Esophagus muscularis mucosa (tissue), 4 donors: ENCODE measurements at places on chromosomes 3 and 15.

DNA sequence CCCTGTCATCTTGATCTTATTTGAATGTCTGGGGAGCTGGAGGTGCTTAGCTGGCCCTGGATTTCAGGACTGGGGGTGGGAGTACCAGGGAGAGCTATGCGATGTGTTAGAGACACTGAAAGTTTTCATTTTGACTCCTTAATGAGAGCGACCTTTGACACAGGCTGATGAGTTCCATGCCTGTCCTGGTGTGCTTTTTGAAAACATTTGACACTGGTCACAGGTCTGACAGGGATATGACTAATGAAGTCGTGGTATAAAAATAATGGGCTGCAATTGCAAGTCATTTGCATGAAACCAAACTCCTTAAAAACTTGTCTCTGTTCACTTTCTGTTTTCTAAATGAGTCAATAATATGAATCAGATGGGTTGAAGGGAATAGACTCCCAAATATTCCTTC is 81.9 kb downstream of the MECOM start:
- H3K27ac ChIP-seq, result no peak overlapping the region
- no peak overlapping the region for H3K4me3 ChIP-seq
- no peaks in the 10 kb centered on the region for H3K36me3 ChIP-seq
- H3K4me1 ChIP-seq, result no peaks in the 10 kb centered on the region

- DNase-seq, result peak; percentile 19
- H3K4me3 ChIP-seq, result no peak overlapping the region
- no peaks in the 10 kb centered on the region for H3K36me3 ChIP-seq
- H3K27ac ChIP-seq, result no peak overlapping the region
Observed at GRCh38 chr3:8128686-8129085, 372.9 kb upstream of the LMCD1 start.

GRCh38 chr3:164498917-164499316 is 579.4 kb downstream of the SI start:
- no peak overlapping the region for H3K4me3 ChIP-seq
- H3K27ac ChIP-seq, result no peak overlapping the region
- no peaks in the 10 kb centered on the region for H3K4me1 ChIP-seq
- H3K27me3 ChIP-seq, result no peaks in the 10 kb centered on the region
- DNase-seq, result no peak

DNA sequence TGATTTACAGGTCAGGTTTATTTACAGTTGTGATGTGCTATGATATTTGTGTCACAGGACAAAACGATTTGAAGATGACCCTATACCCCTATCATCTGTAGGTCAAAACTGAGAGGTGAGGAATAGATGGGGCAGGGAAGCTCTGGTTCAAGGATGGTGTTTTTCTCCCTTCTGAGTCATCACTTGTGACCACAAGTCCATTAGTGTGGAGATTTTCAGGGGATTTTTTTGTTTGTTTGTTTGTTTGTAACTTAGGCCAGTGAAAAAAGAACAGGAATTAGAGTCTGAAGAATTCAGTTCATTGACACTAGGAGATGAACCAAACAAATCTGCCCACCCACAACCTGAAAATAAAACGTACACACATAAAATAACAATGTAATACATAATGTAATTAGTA is 62.7 kb upstream of the FAM98B start:
- H3K4me1 ChIP-seq, result no peaks in the 10 kb centered on the region
- H3K36me3 ChIP-seq, result no peaks in the 10 kb centered on the region
- no peak overlapping the region for H3K4me3 ChIP-seq

DNA sequence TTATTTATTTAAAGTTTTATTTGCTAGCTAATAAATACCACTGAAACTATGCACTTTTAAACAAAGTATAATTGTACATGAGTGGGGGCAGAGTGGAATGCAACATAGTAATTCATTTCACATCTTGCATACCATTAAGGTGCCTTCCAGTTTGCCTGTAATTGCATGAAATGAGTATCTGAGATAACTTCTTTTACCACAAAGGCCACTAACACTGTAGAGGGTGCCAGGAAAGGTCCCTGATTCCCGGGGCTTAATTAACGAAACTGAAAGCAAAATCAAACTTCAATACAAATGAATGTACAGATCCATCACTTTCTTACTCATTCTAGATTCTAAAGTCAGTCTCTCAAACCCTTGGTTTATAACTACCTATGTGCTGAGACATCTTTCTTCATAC is 2.1 kb downstream of the CD47 start:
- DNase-seq, result no peak
- H3K27ac ChIP-seq, result no peak overlapping the region
- peaks cover 65% of the 10 kb centered on the region for H3K4me1 ChIP-seq
- no peaks in the 10 kb centered on the region for H3K36me3 ChIP-seq
- no peaks in the 10 kb centered on the region for H3K27me3 ChIP-seq
- H3K4me3 ChIP-seq, result peak overlapping the region; percentile 100

DNA sequence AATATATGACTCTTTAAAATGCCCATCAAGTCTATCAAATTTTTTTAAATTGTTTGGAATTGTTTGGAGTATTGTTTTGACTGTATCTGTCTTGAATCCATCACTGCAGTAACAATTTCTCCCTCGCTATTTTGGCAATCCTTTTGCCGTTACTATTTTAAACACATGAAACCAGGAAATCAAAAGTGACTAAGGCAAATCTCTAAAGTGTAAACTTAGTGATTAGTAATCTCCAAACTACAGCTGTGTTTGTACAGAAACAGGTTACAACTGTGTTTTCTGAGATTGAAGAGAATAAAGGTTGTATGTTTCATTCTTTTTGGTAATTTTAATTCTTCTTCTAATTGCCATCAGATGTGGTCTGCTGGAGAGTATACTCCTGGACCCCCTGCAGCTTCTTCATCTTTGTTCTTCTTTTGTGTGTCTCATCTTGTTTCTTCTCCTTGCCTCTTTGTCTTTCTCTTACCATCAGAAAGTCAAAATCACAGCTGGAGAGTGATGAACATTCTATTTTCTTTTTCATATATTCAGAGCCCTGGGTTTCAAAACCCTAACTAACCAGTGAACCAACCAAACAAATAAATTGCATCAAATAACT is 465.4 kb downstream of the RBMS3 start:
- H3K27me3 ChIP-seq, result no peaks in the 10 kb centered on the region
- no peak overlapping the region for H3K4me3 ChIP-seq
- H3K36me3 ChIP-seq, result no peaks in the 10 kb centered on the region
- peaks cover 15% of the 10 kb centered on the region for H3K4me1 ChIP-seq
- peak overlapping the region; percentile 40 for H3K27ac ChIP-seq

DNA sequence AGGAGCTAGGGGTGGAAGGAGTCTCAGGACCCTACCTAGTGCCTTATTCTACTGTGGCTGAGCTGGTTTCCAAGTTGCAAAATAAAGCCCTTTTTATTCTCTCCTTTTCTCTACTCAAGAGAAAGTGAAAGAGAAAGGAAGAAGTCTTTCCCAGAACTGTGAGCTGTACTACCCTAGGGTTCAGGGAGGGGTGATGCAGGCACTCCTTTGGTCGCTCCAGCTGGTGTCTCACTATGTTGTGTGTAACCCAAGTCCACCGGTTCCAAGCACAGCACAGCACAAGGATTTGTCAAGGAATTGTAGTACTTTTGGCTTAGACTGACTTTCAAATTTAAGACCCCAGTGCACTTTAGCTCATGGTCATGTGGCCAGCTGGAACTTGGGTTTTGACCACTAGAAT is 1721.7 kb downstream of the OTOL1 start:
- H3K27ac ChIP-seq, result no peak overlapping the region
- no peaks in the 10 kb centered on the region for H3K27me3 ChIP-seq
- H3K4me1 ChIP-seq, result no peaks in the 10 kb centered on the region
- H3K36me3 ChIP-seq, result no peaks in the 10 kb centered on the region

DNA sequence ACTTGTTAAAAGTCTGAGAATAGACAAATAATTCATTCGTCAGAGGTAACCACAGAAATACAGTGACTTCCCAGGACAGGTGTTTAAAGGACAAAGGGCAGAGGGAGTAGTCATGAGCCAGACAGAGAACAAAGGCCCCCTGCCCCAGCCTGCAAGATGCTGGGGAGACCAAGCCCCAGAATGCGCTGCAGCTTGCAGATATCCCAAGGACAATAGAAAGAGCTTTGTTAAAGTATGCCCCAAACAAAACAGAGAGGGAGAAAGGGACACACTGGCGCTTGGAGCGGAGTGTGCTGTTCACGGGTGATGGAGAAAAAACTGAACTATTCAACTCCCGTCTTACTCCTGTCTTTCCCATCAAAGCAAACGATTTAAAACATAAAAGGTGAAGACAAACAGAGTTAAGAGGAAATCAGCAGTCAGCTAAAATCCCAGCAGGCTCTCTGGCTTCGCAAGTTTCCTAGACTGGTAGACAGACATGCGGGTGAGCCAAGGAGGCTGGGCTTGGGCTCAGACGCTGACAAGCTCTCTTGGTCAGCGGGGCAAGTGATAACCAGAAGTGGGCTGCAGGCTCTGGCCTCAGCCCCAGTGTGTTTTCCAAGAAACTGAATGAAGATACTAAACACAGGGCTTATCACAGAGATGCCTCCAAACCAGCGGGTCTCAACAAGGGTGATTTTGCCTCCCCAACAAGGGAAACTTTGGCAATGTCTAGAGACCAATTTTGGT is 130.1 kb downstream of the UACA start:
- H3K4me1 ChIP-seq, result no peaks in the 10 kb centered on the region
- H3K36me3 ChIP-seq, result no peaks in the 10 kb centered on the region
- H3K27me3 ChIP-seq, result no peaks in the 10 kb centered on the region
- no peak overlapping the region for H3K4me3 ChIP-seq
- no peak overlapping the region for H3K27ac ChIP-seq
- peak; percentile 55 for DNase-seq

DNA sequence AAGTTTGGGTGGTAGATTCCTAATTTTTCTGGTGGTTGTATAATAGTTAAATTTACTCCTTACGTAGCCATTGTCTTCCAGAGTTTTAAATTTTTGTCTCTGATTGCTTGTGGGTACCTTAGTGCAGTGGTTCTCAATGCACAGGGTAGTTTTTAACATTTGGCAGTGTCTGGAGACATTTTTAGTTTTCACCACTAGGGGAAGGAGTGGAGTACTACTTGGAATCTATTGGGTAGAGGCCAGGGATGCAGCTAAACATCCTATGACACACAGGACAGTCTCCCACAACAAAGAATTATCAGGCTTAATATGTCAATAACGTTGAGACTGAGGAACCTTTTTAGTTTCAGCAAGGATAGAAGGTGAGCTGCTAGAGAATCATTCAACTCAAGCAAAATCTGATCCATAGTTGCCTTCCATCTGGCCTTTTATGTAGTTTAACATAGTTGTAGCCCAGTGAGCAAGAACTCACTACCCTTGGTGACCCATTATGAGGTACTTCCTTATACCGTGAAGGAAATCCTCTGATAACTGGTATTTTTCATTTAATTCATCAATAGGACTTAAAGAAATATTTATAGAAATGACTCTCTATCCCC is 8.6 kb upstream of the STX19 start:
- H3K36me3 ChIP-seq, result peaks cover 17% of the 10 kb centered on the region
- H3K4me3 ChIP-seq, result no peak overlapping the region
- H3K27ac ChIP-seq, result no peak overlapping the region

DNA sequence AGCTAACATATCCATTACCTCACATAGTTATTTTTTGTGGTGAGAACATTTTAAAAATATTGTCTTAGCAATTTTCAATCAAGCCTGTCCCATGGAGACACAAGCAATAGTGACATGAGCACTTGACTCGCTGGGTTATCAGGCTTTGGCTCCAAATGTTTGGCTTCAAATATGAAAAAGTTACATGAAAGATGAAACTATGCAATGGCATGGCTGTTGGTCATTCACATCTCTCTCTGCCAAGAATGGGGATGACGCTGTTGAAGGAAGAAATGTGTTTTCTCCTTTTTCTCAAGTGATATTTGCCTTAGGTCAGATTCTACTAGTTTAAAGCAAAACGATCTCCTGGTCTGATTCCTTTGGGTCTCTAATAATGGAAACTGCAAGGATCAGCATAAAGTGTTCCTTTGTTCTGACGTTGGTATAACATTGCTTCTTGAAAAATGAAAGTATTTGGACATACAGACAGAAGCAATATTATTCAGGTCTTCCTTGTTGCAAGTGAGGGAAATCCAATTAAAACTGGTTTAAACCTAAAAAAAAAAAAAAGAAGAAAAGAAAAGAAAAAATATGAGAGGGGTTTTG is 71.2 kb downstream of the SSUH2 start:
- no peak overlapping the region for H3K27ac ChIP-seq
- peaks cover under 1% of the 10 kb centered on the region for H3K36me3 ChIP-seq
- H3K4me1 ChIP-seq, result peaks cover 24% of the 10 kb centered on the region

GRCh38 chr3:138364356-138365252 is 16.2 kb downstream of the MRAS start:
- peaks cover 48% of the 10 kb centered on the region for H3K4me1 ChIP-seq
- H3K27ac ChIP-seq, result no peak overlapping the region
- H3K4me3 ChIP-seq, result no peak overlapping the region

DNA sequence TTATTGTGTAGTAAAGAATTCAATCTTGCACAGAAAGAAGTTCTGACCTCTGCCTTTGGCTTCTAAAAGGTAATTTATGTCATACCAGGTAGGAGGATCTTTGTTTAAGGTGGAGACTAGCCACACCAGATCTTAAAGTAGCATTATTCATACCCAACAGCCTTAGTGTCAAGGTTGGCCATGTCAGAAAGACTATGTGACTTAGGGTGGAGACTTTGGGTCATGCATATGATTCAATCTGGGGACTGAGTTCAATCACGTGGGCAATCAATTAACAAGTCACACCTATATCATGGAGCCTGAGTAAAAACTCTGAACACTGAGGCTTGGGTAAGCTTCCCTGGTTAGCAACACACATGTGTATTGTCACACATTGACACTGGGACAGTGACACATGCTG is 28.5 kb upstream of the ENTPD3 start:
- H3K4me3 ChIP-seq, result no peak overlapping the region
- no peaks in the 10 kb centered on the region for H3K36me3 ChIP-seq
- H3K4me1 ChIP-seq, result no peaks in the 10 kb centered on the region
- H3K27me3 ChIP-seq, result no peaks in the 10 kb centered on the region

GRCh38 chr15:58038426-58039078 is 27.0 kb downstream of the ALDH1A2 start:
- H3K4me1 ChIP-seq, result peaks cover 8% of the 10 kb centered on the region
- no peaks in the 10 kb centered on the region for H3K27me3 ChIP-seq
- no peak overlapping the region for H3K27ac ChIP-seq

- DNase-seq, result peak; percentile 94
- H3K4me3 ChIP-seq, result peak overlapping the region; percentile 60
- H3K36me3 ChIP-seq, result no peaks in the 10 kb centered on the region
- peaks cover 77% of the 10 kb centered on the region for H3K4me1 ChIP-seq
Observed at GRCh38 chr3:71130471-71131374, 452.8 kb downstream of the FOXP1 start.

DNA sequence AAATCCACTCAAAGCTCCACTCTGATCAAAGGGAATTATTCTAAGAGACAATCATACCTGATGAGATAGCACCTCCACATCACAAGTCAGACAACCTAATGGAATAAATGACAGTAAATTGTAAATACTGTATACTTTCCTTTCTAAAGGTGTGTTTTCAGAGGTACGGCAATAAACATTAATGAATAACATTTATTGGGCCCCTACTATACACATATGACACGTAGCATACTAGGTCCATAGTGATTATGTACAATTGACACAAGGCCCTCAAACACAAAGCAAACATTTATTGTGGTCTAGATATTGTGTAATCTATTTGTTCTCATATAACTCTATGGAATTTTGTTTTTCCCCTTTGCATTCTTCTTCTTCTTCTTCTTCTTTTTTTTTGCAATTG is 429.8 kb downstream of the FOXP1 start:
- peaks cover 7% of the 10 kb centered on the region for H3K4me1 ChIP-seq
- no peak overlapping the region for H3K27ac ChIP-seq
- no peak overlapping the region for H3K4me3 ChIP-seq
- H3K27me3 ChIP-seq, result no peaks in the 10 kb centered on the region
- H3K36me3 ChIP-seq, result no peaks in the 10 kb centered on the region

GRCh38 chr3:161038725-161039124 is 66.4 kb downstream of the B3GALNT1 start:
- no peaks in the 10 kb centered on the region for H3K27me3 ChIP-seq
- no peaks in the 10 kb centered on the region for H3K36me3 ChIP-seq
- no peak for DNase-seq
- H3K4me1 ChIP-seq, result no peaks in the 10 kb centered on the region
- H3K4me3 ChIP-seq, result no peak overlapping the region
